Renal cortex interstitium (tissue), 15 donors: ENCODE measurements at places on chromosomes 12 and 14.

GRCh38 chr14:83697099-83697498 lies 1832.8 kb upstream of the FLRT2 start:
- DNase-seq, result no peak

GRCh38 chr12:2560356-2560755 lies 234.4 kb upstream of the FKBP4 start:
- DNase-seq, result no peak

DNA sequence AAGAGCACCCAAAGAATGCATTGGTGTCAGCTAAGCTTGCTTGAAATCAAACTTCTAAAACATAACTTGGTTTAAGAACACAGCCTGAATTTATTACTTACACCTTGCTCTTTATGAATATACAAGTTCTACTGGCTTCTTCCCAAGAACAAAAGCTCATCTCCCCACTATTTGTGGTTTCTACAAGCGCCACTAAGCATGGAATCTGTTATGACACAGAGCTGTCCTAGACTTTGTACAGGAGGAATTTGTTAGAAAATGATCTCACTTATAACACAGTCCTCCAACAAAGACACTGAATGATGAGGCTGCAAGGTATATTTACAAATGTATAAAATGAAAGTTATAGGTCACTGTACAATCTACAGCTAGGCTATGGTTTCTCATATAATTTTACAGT lies 452.1 kb downstream of the BCAT1 start:
- DNase-seq, result no peak

DNA sequence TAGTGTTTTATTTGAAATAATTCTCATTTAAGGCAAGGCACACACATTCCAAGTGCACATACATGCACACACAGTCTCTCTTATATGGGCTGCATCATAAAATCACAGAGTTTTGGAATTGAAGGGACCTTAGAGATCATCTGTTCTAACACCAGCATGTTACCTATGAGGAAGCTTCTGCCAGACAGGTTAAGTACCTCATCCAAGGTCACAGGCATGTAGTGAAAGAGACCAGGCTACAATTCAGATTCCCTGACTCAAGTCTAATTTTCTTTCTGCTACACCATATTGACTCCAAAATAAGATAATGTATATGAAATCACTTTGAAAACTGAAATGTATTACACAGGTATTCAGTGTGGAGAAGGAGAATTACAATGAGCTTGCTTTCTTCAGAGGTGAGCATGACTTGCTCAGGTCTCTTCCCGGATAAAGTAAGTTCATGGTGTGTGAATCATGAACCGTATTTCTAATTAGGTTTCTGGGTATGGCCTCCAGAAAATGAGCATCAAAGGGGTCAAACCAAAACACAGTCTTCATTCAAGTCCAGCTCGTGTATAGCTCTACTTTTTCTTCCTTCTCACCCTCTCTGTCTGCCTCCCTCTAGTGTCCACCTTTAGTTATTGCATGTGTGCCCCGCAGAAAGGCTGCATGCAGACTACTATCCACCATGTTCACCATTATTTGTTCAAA lies 411.9 kb downstream of the FUT8 start:
- peak; percentile 51 for DNase-seq

DNA sequence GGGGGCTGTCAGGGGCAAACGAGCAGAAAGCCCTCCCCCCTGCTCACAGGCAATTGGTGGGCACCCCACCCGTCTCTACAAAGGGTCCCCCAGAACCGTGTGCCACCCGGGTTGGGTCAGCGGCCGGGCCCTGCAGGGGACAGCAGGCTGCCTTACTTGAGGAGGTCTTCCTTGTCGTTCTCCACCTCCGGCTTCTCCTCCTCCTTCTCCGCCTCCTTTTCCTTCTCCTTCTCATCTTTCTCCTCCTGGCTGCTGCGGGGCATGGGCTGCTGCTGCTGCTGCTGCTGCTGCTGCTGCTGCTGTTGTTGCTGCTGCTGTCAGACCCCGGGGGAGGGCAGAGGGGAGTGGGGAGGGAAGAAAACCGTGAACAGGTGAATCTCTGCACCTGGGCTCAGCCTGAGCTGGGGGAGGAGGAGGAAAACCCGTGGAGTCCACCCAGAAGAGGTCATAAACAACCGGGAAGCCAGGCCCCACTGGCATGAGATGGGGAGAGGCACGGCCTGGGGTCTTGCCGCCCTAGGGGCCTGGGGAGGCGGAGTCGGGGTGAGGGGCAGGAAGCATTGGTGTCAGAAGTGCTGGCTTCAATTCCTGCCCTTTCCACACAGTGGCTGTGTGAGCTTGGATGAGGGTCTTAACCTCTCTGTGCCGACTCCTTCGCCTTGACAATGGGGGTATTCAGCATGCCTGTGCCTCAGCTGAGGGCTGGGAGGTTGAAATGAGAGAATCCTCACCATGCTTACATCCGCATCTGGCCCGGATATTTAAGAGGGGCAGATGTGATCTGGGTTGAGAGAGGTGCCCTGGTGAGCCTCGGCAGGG lies 107.6 kb downstream of the RFLNA start:
- DNase-seq, result no peak

- no peak for DNase-seq
Observed at GRCh38 chr12:52493172-52493571, at the start of gene KRT6A. Gene KRT6A (minus strand): TSS chr12:52493257. CDS start chr12:52493188, 69 bp downstream.

DNA sequence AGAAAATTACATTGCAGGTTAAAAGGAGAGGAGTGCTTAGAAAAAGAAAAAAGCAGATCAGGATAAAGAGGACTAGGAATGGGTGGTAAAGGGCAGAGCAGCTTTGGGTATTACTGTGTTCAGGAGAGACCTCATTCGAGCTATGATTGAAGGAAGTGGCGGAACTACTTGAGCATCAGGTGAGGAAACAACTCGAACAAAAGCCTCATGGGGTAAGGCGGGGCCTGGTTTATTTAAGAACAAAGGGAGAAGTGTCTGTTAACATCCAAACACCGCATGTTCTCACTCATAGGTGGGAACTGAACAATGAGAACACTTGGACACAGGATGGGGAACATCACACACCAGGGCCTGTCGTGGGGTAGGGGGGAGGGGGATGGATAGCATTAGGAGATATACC lies 444.6 kb upstream of the CCDC196 start:
- DNase-seq, result no peak
